SK-N-SH (cell line): ENCODE measurements at places on chromosomes 2 and 18.
A peak's percentile ranks its signal among the peaks of the same experiment; 100 is the strongest.

DNA sequence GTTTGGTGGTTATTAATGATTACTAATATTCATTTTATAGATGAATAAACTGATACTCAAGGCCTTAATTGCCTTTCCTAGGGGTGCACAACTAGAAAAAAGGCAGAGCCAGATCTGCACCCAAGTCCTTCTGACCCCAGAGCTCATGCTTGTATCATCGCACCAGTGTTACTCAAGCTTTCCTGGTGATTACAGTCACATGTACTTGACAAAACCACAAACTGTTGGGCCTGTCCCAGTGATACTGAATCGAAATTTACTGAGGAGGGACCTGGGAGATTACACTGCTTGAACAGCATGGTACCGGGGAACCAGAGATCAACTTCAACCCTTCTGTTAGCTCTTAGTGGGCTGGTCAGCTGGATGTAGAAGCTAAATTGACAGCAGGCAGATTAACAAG, 33.7 kb downstream of the FASTKD2 start:
- DNase-seq, result no peak

- no peak for DNase-seq
Measured at GRCh38 chr2:54466870-54467269, 10.7 kb downstream of the SPTBN1 start.

- no peak for DNase-seq
Measured at GRCh38 chr2:218732761-218733158, 22.1 kb downstream of the TTLL4 start.

DNA sequence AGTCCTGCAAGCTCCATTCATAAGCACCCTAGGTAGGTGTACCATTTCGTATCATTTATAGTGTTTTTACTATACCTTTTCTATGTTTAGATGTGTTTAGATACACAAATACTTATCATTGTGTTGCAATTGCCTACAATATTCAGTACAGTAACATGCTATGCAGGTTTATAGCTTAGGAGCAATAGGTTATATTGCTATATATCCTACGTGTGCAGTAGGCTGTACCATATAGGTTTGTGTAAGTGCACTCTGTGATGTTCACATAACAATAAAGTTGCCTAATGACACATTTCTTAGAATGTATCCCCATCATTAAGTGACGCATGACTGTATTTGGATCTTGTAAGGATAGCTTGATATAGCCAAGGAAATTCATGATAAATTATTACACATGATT, 88.6 kb upstream of the CDH20 start:
- no peak for DNase-seq

DNA sequence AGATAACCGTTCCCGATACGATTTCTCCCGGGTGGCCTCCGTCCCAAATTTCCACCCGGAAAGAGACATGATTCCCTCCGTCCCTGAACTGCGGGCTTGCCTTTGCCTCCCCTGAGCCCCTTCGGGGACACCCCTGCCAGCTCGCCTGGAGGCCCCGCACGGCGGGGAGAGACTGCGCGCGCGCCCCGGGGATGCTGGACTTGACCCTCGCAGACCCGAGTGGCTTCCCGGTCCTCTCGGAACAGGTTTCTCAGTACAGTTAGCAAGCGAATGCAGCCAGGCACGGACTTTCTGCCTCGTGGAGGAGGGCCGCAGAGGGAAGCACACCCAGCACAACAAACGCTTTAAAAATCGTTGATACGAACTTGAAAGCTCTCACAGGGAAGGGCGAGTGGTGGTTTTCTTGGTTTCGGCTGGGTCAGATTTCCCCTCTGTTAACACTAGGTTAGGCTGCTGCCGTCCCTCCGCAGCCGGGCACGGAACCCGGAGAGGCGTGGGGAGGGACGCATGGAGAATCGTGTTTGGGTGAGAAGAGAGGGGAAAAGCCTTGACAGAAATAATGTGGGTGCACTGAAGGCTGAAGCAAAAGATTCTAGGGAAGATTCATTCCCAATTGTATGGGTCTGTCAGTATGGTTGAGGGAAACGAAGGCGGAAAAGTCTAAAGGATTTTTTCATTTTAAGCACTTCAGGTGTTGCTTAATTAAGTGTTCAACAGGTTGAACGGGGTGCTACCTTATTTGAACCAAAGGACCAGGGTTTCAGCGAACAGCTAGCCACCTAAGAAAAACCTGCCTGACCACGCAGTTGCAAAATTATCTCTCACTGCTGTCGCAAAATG, 916 bp downstream of the TNFRSF11A start:
- peak; percentile 69 for DNase-seq

- DNase-seq, result no peak
Measured at GRCh38 chr2:239212929-239213642, 187.7 kb downstream of the HDAC4 start.

DNA sequence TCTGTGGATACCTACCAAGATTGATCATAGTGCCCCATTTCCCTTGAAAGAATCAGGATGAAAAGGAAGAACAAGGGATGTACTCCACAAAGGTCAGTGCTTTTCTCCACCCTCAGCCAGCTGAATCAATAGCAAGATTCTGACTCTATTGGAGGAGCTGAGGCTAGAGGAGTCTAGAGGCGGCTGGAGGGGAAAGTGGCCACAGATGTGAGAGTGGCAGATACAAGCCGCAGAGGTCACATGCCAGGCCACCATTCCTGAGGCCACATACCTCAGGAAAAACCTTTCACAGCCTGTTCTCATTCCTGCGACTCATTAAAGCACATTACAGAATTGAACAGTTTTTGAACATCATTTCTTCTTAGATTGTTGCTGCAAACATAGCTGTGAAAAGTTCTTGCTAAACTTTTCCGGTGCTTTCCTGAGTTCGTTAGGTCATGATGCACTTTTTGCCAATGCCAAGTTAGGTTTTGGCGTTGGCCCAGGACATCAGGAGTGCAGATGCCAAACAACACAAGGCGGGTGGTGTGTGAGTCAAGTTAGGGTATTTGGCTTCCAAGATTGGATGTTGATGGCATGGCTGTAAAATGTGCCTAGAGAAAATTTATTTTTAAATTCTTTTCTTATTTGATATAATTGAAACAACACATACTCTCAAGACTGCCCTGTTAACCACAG, 160.7 kb upstream of the SP5 start:
- no peak for DNase-seq

GRCh38 chr2:237156857-237157779, 71.4 kb downstream of the COPS8 start:
- no peak for DNase-seq

GRCh38 chr2:26590980-26591618, 50.1 kb downstream of the CIB4 start:
- peak; percentile 8 for DNase-seq

GRCh38 chr2:33130544-33130943, 183.8 kb downstream of the LTBP1 start:
- DNase-seq, result no peak

DNA sequence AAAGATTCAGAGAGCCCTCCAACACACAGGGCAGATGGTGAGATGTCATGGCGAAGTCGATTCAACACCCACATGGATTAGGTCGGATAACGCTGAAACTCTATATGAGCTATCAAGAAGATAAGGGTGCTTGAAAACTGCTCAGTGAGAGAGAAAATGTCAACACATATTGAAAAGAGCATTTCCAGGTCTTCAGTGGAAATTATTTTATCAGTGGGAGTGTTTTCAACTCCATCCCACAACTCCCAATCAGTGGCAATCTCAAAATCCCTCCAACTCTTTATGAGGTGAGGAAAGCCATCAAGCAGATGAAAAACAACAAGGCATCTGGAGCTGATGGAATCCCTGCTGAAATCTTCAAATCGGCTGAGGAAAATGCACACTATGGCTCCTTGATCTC, 104.5 kb upstream of the KLHL14 start:
- no peak for DNase-seq

GRCh38 chr2:238635647-238636051, 208.9 kb downstream of the ASB1 start:
- peak; percentile 58 for DNase-seq

GRCh38 chr2:100818003-100818605, 1.8 kb upstream of the NPAS2 start:
- DNase-seq, result no peak

GRCh38 chr18:63319383-63320122, at the start of gene BCL2:
TSS of gene BCL2 (minus strand) at chr18:63319769.
- DNase-seq, result no peak
